Posterior vena cava (tissue), 2 donors: ENCODE measurements at places on chromosomes 3 and 15. TPM values are rescaled to one million over a fixed set of nuclear protein-coding genes. Genes with fewer than 3 reads are reported as not detected.

The MORF4L1 gene
- total RNA-seq = 339 TPM

The IQCF5 gene
- total RNA-seq = not detected

The CIDEC gene
- 1.2 TPM for total RNA-seq

The ARHGAP11A gene
- 3.5 TPM for total RNA-seq

The MON1A gene
- total RNA-seq = 7.6 TPM
